Sciatic nerve (tissue), 2 donors: ENCODE measurements at places on chromosomes 16 and 17.

GRCh38 chr17:488993-489757 lies 136.6 kb upstream of the RPH3AL start:
- no peak for DNase-seq

GRCh38 chr16:9012848-9013507 lies 49.3 kb upstream of the USP7 start:
- DNase-seq, result no peak

DNA sequence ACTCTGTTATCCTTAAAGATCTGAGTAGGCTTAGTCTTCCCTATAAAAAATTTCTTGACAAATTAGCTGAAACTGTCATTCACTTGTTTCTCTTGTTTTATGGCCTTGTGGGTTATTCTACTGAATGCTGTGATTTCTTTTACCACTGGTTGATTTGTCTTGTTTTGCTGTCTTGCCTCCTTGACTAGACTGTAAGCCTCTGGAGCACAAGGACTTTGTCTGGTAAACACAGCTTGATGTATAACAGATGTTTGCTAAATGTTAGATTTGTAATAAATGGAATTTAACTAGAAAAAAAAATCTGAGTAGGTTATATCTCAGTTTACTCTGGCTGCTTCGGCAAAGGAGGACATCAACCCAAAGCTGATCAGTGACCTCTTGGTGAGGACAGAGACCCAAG lies 21.6 kb downstream of the VAC14 start:
- no peak for DNase-seq

DNA sequence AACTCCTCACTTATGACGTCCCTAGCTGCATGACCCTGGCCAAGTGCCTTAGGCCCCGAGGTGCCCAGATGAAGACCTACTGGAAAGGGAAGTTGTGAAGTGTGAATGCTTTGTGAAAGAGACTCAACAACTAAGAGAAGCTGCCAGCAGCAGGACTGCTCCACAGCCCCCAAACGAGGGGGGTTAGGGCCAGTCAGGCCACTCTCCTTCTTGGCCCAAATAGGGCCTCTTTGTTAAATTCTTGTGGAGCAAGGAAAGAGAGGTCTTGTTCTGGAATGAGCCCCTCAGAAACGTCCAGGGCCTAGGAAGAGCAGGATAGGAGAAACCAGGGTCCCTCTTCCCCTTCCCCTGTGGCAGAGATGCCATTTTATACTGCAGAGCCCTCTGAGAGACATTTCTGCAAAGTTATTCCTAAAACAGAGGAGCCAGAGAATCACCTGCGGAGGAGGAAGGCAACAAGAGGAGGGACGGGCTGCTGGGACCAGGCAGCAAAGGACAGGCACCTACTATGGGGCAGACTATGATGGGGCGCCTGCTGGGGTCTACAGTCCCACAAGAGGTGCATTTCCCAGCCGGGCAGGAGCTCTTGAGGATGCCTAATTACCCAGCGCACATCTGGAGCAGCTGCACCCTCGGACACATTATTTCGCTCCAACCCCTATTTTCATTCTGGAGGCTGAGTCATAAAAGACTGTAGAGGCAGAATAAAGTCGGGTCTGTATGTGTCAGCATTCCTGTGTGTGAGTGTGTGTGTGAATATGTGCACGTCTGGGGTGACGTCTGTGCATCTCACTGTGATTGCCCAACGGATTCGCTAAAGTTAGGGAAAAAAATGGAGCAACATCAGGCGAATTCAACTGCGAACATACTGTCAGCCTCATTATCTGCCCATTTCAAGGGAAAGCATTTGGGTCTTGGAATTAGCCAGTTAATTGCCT lies 11.4 kb upstream of the HOXB9 start:
- no peak for DNase-seq

DNA sequence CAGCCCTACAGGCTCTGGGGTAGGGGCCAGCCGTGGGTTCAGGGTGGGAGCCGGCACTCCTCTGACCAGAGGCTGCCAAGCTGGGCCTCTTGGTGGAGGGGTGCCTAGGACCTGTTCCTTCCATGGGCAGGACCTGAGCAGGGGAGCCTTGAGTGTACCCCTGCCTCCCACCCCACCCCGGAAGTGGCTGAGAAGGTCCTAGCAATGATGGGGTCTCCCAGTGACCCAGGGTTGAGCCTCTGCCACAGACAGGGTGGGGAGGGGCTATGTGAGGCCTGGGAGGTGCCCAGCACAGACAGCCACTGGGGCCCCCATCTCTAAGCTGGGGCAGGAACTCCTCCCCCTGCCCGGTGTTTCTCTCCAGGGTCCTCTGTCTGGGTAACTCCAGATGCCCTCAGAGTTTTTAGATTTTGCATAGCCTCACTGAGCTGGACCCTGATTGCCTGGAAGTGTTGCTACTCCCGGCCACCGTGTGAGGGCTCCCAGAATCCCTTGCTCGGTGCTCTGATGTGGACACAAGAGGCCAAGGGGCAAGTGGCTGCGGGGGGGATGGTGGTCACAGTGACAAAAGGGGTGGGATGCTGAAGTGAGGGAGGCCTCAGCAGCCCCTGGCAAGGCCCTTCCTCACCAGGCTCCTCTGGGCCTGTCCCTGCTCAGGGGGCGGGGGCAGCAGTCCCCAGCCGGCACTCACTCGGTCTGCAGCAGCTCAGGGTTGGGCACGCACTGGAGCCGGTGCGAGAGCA lies 6.4 kb upstream of the MTSS2 start:
- DNase-seq, result no peak
